Stimulated activated CD8-positive, alpha-beta memory T cell treated with anti-CD3 and anti-CD28 coated beads, Interleukin-7, amount 100 ng/mL, for 48 hours (primary cell): ENCODE measurements at places on chromosomes 12 and 14.

GRCh38 chr14:78927261-78927660, 757.1 kb downstream of the NRXN3 start:
- no peak for DNase-seq

DNA sequence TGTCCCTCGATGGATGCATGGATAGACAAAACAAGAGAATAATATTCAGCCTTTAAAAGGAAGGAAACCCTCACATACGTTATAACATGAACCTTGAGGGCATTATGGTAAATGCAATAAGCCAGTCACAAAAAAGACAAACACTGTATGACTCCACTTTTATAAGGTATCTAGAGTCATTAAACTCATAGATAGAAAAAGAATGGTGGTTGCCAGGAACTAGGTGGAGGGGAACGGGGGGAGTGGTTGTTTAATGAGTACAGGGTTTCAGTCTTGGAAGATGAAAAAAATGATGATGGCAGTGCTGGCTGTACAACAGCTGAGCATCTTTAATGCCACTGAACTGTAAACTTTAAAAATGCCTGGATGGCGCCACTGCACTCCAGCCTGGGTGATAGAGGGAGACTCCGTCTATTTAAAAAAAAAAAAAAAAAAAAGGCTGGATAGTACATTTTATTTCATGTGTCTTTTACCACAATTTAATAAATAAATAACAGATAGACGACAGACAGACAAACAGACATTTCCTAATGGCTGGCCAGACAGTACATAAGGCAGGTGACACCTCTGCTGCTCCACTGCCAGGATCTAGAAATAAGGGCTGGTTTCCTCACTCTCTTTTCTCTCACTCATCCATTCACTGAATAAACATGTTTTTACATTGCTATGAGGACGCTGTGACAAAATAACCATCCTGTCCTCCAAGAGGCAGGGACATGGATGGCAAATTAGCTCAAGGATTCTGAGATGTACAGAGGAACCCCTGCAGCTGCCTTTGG, 118.8 kb downstream of the FOXN3 start:
- DNase-seq, result no peak

GRCh38 chr14:84991021-84991420, 538.9 kb upstream of the FLRT2 start:
- no peak for DNase-seq

DNA sequence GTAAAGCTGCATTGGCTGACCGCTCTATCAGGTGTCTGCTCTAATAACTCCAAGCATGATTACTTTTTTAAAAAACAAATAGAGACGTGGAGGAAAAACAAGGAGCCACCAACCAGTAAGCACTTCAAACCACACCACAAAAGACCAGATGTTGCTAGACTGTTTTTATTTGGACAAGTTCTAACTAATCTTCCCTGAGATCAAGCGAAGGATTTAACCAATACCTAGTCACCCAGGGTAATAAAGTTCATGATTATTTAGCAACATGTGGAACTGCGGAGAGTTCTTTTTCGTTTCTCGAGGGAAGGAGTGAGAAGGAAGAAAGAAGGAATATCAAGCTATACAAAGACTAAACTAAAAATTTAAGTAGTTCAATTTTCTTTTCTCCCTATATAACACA, 288.1 kb downstream of the DUSP6 start:
- DNase-seq, result no peak

- no peak for DNase-seq
Observed at GRCh38 chr14:105171004-105171673, 2.6 kb upstream of the JAG2 start.
